ENCODE measurements at places on chromosomes 1 and 21.
A peak's percentile ranks its signal among the peaks of the same experiment; 100 is the strongest.

DNA sequence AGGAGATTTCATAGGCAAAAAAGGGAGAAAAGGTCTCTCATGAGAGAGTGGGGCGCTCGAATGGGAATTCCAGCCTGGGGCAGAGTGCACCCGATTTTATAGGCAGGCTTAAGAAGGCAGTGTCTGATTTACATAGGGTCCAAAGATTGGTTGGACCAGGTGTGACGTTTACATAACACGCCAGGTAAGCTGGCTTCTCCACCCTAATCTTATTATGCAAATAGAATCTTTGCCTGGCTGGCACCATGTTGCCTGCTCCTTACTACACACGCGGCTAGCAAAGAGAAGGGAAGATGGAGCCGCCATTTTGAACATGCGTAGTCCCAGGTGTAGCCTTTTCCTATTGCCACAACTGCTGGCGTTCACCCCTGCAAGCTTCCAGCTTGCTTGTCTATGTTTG lies 103.7 kb downstream of the SLC16A1 start:
- no peak for DNase-seq

DNA sequence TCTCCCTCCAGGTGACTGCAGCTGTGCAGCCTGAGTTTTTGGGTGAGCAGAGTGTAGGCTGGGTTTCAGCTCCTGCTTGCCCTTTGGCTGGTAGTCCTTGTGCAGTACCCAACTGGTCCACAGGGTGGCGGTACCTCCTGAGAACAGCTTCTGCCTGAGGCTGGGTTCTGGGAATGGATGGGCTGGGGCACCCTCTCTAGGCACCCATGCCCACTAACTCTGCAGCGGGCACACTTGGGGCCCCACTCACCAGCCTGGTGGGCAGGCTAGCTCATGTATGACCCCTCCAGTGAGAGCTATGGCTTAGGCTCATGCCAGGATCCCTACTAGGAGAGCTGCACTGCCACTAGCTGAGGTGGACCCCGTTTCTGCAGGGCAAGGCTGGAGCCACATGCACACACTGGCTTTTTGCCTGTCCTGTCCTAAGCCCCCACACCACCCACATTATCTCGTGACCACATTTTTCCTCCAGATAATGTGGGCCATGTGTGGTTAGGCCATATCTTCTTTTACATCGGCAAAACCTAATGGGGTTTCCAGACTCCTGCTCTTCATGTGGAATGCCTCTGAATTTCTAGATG lies 15.5 kb upstream of the GSTM4 start:
- DNase-seq: peak; percentile 96

DNA sequence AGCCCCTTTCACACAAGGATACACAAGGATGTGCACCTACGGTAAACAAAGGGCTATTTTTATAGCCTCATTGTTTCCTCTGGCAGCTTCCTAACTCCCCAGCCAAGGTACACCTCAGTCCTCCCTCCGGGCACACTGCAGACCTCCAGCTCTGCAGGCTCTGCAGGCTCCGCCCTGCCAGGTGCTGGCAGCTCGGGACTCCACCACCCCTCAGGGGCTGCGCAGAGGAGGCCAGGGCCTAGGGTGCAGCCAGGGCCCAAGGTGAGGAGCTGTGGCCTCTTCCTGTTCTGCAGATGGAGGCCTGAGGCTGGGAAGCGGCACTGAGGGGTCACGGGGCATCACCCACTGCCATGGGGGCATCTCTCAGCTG lies 19.8 kb upstream of the CLSTN1 start:
- no peak for DNase-seq

- no peak for DNase-seq
These were observed 58.0 kb downstream of the RBM11 start for GRCh38 chr21:14273736-14274538.

DNA sequence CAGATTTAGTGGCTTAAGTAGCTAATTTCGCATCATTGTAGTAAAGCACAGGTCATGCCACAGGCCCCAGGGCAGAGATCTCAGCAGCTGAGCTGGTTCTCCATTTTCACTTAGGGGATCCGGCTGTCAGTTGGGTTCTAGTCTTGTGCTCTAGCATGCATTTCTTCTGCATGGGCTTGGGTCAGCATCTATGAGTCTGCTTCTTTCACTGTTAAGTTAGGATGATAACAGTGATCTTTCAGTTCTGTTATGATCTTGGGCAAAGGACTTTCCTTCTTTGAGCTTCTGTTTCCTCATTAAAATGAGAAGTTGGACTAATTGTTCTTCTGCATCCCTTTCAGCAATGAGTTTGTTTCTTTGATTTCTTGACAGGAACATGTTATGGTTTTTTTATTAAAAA lies 123.6 kb upstream of the DNAH14 start:
- no peak for DNase-seq

DNA sequence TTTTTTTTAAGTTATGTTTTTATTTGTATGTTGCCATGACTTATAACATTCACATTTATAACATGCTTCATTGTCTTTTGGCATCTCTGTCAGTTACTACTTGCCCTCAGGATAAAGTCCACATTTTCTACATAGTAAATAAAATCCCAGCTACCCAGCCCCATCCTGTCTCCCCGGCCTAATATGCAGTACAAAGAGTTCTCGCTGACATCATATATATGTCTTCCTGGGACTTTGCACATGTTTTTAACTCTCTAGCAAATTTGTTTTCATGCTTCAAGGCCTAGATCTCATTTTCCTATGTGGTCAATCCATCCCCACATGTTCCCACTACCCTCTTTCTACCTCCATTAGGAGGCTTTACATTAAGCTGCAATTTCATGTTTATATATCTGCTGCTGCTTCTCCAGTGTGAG lies 33.0 kb upstream of the IVNS1ABP start:
- no peak for DNase-seq

- no peak for DNase-seq
These were observed 231.7 kb upstream of the B3GALT2 start for GRCh38 chr1:193417945-193418744.

DNA sequence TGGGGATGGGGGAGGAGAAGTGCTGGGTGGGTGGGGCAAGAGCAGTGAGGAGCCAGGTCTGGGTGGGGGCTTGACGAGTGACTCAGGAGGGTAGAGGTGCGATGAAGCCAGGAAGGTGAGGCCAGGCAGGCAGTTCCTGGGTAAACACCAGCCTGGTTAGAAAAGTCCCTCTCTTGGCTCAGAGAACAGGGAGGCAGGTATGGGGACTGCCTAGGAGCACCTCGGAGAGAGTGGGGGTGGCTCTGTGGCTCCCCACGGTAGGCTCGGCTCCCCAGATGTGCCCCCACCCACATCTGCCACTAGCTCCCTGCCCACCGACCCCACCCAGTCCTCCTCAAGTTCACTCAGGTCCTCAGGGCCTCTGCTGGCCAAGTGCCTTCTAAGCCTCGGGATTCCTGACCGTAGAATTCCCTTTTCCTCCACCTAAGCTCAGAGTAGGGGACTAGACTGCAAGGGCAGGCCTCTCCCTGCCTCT lies 1.2 kb downstream of the HSPG2 start:
- DNase-seq: no peak

DNA sequence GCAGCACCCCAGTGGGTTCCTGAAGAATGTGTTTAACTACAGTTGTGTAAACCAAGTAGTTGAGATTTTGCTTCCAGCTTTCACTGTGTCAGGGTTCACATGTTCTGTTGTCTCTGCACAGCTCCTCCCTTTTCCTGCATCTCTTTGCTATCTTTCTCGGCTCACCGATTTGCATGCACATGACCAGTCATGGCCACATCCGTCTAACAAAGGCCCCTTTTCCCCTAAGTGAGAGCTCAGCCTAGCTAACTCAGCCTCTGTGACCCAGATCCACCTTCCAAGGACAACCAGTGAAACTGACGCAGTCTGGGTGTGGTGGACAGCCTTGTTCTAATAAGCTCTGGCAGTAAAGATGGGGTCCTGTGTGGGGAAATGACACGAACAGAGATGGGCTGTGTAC lies 101.1 kb downstream of the ZP4 start:
- no peak for DNase-seq

DNA sequence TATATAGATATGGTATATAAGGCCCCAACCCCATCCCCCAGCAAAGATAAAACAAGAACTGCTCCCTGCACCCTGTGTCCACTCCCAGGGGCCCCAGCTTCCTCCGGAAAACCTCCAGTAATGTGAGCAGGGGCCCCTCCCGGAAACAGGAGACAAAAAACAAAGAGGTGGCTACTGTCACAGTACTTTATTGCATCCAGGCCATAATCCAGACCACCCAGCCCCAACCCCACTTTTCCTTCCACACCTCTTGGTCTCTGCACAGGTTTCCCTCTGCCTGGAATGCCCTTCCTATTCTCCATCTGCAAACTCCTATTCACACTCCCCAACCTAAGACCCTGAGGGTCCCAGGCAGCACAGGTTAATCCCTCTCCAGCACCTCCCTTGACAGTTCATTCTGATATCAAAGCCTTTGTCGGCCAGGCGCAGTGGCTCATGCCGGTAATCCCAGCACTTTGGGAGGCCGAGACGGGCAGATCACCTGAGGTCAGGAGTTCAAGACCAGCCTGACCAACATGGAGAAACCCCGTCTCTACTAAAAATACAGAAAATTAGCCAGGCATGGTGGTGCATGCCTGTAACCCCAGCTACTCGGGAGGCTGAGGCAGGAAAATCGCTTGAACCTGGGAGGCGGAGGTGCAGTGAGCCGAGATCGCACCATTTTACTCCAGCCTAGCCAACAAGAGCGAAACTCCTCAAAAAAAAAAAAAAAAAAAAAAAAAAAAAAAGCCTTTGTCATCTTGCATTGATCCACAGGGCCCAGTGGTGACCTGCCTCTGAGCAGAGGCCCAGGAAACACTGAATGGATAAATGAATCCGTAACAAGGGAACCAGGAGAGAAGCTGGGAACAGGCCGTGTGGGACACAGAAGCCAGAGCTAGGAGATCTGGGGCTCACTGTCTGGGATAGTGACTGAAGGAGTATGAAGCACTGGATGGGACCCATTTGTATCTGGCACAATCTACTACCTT lies 2.3 kb upstream of the AUNIP start:
- no peak for DNase-seq

DNA sequence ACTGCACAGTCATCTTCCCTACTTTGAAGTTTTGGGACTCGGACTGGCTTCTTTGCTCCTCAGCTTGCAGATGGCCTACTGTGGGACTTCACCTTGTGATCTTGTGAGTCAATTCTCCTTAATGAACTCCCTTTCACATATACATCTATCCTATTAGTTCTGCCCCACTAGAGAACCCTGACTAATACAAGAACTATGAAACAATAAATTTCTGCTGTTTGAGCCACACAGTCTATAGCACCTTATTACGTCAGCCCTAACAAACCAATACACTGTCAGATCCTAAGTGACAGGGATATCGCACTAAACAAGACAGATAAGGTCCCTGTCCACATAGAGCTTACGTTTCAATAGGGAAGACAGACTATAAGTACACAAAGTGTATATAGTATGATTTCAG lies 120.1 kb downstream of the PLPP3 start:
- no peak for DNase-seq

DNA sequence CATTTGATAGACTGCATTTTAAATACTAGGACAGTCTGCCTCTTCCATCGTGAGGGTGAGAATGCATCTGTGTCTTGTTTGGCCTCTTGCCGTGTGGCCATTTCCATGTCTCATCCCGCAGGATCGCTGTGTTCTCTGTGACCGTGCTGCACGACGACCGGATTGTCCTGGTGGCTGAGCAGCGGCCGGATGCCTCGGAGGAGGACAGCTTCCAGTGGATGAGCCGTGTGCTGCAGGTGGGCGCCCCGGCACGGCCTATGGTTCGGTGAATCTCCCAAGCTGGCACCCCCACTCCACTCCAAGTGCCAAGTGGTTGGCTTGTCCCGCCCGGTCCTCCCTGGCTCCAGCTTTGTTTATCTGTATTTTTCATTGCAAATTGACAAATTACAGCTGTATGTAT lies 55.2 kb downstream of the S100B start:
- DNase-seq: no peak

DNA sequence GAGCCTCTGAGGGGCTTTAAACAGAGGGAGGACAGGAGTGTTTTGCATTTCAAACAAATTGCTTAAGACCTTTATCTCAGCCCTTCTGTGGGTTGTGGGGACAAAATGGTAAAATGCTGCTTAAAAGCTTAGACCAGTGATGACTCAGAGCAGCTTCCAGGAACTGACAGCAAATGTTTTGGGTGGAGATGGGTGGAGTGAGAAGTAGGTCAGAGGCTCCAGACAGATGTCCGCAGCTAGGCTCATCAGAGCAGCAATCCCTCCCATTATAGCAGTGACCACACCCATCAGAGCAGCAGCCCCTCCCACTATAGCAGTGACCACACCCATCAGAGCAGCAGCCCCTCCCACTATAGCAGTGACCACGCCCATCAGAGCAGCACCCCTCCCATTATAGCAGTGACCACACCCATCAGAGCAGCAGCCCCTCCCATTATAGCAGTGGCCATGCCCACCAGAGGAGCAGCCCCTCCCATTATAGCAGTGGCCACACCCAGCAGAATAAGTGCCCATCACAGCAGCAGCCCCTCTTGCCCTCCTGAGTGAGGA lies 532.2 kb downstream of the MATN1 start:
- no peak for DNase-seq

- DNase-seq: no peak
These were observed 135.4 kb downstream of the PROX1 start for GRCh38 chr1:214123061-214123784.

DNA sequence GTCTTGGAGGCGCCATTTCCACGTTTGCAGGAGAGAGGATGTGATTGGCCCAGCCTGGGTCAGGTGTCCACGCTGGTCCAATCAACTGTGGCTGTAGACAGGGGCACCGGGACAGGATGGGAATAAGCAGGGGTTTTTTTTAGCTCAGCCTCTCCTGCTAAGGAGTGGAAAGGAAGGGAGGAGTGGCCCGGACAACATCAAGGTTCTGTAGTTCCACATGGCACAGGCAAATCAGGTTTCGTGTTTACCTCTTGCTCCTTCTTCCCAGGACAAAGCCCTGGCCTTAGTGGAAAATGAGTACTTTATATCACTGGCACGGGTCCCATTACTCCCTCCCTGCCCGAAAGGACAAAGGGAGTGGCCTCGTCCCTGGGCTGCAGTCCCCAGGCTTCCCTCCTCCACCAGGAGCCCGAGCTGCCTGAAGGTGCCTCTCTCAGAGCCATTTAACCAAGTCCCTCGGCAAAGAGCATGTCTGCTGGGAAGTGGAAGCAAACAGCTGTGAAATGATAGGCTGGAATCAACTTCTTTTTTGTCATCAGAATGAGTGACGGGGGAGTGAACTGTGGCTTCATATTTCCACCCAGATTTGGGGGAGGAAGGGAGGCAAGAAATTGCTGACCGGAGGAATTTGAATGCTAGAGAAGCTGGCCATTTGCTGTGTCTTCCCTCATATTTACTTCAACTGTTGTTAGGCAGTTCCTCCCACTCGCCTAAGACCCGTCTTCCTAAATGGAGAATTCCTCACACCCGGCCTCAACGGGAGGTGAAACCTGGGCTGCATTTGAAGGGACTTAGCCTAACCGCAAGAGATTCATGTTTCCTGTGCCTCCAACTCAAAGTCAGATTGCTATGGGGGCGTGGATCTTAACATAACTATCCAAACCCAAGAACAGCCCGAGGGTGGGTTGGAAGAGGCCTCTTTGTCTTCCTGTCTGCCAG lies 84.9 kb upstream of the SLC44A3 start:
- DNase-seq: no peak

Data from activated CD4-positive, CD25-positive, alpha-beta regulatory T cell (primary cell).